ENCODE measurements at places on chromosomes 11 and 22. TPM values are rescaled to one million over a fixed set of nuclear protein-coding genes. Genes with fewer than 3 reads are reported as not detected.

DNA sequence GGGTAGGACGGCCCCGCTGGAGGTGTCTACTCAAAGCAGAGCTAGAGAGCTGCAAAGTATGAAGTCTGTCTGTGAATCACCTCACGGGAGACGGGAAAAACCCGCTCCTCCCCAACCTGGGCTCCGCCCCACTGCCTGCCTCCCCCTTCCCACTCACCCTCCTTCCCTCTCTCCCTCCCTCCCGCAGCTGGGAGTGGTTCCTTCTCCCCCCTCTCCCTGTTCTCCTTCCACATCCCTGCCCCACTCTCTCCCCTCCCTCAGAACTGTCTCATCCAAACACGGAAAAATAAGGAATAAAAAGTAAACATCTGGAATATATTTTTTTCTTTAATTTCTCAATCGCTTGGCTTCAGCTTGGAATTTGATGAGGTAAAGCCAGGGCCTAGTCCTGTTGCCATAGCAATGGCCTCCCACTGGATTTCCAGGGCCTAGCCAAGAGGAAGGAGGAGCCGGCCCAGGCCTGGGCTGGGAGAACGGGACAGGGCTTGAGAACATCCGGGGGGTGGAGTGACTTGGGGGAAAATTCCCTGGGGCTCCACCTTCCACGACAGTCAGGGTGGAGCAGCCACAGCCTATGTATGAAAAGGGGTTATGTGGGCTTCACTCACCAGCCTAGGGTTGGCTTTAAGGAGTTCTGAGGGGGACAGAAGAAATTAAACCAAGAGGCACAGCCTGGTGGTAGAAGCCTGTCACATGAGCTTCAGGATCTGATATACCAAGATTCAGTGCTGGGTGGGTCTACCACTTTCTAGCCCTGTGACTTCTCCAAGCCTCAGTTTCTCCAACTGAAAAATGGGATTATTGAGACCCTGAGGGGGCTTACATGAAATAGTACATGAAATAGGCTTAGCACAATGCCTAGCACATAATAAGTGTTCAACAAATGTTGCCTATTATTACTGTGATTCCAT lies 2.2 kb downstream of the TNKS1BP1 start:
- peak; percentile 78 for DNase-seq

DNA sequence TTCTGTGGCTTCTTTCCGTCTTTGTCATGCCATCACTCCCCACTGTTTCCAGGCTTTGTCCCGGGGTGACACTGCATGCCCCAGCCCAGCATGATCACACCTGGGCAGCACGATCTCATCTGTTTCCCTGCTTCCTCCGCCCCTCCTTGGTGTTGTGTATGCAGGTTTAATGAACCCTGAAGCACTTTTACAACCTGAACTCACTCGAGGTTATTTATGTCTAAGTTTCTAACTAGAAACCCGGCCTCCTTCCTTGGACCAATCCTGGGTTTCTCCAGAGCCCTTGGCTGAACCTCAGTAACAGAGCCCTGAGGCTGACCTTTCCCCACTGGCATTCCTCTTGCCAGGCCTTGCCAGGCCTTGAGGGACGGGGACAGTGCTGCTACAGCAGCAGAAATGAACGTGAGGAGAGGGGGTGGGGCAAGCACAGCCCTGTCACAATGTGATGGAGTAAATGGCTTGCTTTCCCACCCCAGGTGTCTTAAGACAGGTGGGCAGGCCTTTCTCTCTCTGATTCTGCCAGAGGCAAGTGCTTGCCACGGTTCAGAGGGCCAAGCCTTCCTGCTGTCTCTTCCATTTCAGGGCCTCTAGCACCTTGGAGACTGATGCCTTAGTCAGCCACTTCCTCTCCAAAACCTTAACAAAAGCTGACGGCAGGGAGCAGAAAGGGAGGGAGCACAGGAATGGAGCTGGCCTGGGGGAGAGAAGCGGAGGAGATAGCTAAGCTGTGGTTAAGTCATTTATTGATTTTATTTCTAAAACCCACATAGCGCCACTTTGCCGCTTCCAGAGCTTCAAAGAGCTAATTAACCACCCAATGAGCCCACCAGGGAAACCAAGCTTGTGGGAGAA lies 3.1 kb upstream of the PYGM start:
- no peak for DNase-seq

DNA sequence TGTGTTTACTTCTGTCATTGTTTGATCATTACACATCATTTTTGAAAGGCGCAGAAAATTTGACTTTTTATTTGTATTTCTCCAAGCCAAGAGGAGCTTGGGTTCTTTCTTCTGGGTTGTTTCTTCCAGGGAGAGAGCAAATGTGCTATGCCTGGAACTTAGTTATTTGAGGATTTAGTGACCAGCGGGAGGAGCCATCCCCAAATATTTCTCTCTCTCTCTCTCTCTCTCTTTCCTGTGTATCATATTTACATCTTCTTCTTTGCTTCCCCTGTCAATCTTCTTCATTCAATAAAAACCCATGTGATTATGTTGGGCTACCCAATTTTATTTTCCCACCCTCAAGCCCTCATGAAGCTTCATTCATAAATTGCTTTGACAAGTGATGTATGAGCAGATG lies 534.5 kb downstream of the LRRC4C start:
- no peak for DNase-seq

Gene LRRC55
- polyA plus RNA-seq = 6.5 TPM

Gene ADM2
- 5.0 TPM for polyA plus RNA-seq

All from right renal pelvis (tissue), 4 donors.